ENCODE measurements at places on chromosomes 3 and 15.

GRCh38 chr3:49908373-49909199 lies 4.9 kb upstream of the MST1R start:
- no peak for DNase-seq

GRCh38 chr3:7573330-7573729 lies 712.4 kb downstream of the GRM7 start:
- no peak for DNase-seq

DNA sequence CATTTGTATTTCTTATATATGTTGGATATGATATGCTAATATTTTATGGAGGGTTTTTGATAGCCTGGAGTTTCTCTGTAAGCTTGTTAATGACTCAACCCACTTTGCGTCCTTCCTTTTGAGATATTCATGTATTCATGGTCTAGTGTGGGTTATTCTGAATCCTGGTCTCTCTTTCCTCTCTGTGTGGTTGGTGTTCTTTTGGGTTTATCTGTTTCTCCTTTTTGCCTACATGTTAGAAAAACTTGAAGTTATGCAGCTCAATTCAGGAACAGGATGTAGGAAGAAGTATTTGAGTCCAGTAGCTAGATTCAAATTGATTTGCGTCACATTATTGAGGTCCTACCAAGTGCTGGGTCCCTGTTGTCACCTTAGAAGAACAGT lies 28.1 kb downstream of the CMTM7 start:
- DNase-seq: no peak

GRCh38 chr3:165549665-165550064 lies 287.6 kb downstream of the BCHE start:
- DNase-seq: no peak

DNA sequence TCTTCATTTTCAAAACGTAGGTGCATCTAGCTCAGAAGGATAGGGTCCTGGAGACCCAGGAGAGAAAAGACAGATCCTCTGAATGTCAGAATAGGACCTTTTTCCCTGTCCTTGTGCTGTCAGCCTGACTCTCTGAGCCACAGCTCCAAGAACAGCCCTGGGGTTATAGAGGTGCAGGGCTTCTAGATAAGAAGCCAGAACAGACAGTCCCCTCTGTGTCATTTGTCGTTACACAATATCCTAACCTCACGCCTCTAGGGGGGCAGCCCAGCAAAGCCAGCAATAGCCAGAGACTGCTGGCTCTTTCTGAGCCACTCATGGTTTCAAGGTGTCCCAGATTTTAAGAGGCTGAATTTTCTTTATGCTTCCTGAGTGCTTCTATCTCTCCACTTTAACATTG lies 153.2 kb upstream of the THBS1 start:
- DNase-seq: no peak

- DNase-seq: no peak
Observed at GRCh38 chr15:62068810-62069167, 2.0 kb downstream of the C2CD4A start.

- DNase-seq: no peak
Observed at GRCh38 chr3:150511122-150511821, 35.0 kb downstream of the SERP1 start.

GRCh38 chr15:48761393-48762158 lies 49.3 kb downstream of the CEP152 start:
- DNase-seq: no peak

GRCh38 chr3:66738625-66739365 lies 238.0 kb upstream of the LRIG1 start:
- no peak for DNase-seq

DNA sequence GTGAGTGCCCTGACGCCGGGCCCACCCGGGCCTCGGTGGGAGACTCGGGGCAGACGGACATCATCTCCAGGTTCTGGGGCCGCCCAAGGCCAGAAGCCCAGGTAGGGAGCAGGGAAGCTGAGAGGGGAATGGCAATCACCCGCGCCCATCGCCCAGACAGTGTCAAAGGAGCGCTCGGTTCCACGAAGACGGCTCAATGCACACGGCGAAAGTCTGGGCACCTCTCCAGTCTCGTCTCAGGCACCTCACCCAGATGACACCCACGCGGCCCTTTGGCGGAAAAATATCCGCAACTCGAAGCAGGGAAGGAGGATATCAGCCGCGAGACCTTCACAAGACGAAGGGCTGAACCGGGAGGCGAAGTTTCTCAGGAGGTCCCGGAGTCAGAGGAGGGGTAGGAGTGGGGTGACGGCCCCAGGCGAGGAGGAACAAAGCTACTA lies 916 bp downstream of the IL17RD start:
- DNase-seq: no peak

- DNase-seq: no peak
Observed at GRCh38 chr15:74783072-74783807, 1.4 kb downstream of the CSK start.

DNA sequence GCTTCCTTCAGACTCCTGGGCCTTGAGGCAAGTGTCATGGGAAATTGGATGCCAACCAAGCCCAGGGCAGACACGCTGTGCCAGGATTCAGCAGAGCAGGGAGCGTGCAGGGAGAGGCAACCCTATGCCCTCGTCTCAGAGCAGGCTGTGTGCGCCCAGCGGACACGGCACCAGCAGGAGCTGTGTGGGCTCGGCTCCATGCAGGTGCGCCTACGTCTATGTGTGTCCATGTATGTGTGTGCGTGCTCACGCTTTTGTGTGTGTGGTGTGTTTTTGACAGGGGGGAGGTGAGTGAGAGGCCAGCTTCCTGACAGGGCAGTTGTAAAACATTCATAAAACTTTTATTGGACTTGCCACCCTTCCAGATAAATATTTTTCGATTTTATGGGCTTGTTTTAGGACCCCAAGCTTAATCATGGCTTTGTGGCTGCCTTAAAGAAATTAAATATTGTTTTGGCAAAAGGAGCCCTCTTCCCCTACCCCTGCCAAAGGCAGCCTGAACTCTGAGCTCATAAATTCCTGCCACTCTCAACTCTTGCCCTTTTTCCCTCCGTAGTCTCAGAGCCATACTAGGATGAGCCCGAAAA lies 84.4 kb downstream of the DNAJB8 start:
- no peak for DNase-seq

DNA sequence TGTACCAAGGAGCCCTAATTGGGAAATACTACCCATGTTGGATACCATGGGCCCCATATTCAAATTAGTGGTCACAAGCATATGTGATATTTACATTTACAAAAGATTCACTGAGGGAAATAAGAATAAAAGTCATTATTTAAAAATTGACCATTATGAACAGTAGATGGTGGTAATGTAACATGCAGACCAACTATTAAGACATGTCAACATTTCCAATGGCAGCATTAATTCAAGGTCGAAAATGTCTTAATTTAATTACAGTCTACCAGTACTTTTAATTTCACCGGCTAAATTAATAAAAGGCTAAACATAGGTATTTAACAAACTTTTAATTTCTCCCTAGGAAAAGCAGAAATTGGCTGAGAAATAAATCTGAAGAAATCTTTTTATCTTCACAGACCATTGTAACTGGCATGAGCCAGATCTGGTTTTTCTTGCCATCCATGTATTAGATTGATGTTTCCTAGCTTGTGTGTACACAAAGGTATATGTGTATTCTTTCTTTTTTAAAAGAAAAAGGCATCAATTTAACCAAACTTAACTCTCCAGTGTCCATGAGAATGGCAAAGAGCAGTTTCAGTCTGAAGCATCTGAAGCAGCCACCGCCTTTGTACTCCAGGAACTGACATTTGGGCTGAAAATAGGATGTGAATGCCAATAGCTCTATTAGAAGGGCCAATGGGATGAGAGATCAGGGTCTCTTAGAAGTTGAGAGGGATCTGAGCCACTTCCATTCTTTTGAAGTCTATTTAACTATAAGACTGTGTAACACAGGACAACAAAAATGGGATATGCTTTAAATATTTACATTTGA lies 26.6 kb downstream of the NEK11 start:
- no peak for DNase-seq

- no peak for DNase-seq
Observed at GRCh38 chr15:76976572-76977270, 18.2 kb upstream of the PSTPIP1 start.

DNA sequence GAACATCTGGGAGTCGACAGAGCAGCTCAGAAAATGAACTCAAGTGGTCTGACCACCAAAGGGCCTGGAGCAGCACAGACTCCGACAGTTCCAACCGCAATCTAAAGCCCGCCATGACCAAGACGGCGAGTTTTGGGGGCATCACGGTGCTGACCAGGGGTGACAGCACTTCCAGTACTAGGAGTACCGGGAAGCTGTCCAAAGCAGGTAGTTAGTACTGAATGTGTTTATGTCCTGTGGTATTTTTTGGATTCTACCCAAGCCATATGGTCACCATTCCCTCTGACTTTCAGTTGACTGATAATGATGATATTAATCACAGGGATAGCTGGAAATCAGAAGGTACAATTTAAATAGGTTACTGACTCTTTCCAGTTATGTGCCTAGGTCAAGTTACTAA lies 82.3 kb downstream of the ARPP21 start:
- no peak for DNase-seq

- no peak for DNase-seq
Observed at GRCh38 chr3:14787630-14788029, 31.1 kb upstream of the FGD5 start.

- DNase-seq: no peak
Observed at GRCh38 chr15:90044916-90045371, 43.8 kb downstream of the ZNF710 start.

DNA sequence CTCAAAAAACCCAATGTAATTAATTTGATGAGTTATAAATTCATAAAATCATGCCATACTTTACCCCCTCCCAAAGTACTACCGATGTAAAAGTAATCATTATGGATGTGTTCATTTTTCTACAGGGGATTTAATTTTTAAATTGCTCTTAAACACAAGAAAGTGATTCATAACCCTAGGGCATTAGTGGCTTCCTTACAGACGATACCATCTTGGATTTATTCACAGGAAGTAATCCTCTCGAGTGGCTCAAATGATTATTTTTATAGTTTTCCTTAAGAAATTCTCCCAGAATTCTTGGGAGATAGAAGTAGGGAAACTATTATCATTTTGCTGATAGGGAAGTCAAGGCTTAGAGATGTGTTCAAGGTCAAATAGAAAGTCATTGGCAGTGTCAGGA lies 80.9 kb downstream of the PEX5L start:
- DNase-seq: no peak

DNA sequence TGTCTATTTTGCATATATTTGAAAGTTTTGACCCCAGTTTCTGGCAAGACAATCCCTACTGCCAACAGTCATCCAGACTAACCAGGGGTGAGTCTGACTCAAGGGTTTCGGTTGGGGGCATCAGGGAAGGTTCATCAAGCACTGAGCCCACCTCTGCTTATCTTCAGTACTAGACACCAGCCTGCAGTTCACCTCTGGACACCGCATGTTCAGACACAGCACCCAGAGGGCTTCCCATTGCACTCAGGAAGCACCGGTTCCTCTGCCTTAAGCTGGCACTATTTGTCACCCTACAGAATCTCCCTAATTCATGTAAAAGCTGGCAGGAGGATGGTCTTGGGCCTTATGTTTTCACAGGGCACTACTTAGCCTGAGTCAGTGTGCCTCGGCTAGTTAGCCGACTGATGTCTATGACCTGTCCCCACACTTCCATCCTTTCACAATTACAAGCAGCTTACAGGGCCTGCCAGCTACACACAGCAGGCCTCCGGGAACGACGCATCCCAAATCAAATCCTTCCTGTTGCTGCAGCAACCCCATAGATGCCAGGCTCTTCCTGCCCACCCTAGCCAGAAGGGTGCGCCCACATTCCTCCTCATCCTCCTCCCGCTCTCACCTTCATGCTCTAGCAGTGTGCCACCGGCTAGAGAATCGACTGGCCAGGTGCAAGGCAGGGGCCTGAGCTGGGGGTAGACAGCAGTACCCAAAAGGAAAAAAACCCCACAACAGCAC lies 52.5 kb downstream of the SH3BP5 start:
- no peak for DNase-seq

GRCh38 chr3:125470671-125471070 lies 49.3 kb downstream of the SNX4 start:
- no peak for DNase-seq

- DNase-seq: no peak
Observed at GRCh38 chr3:170732660-170733245, 137.2 kb downstream of the RPL22L1 start.
